ENCODE measurements at places on chromosomes 16 and 17. TPM values are rescaled to one million over a fixed set of nuclear protein-coding genes. Genes with fewer than 3 reads are reported as not detected.
A peak's percentile ranks its signal among the peaks of the same experiment; 100 is the strongest.

TMEM98 gene
- 219 TPM for total RNA-seq

SLC25A19 gene
- 12.6 TPM for total RNA-seq

CDH16 gene
- 2.4 TPM for total RNA-seq

PLEKHH3 gene
- 10.2 TPM for total RNA-seq

CEP295NL gene
- 2.8 TPM for total RNA-seq

ACTG1 gene
- 4,882 TPM for total RNA-seq

KSR1 gene
- 55.7 TPM for total RNA-seq

NUDT21 gene
- 35.7 TPM for total RNA-seq

WNK4 gene
- 27.5 TPM for total RNA-seq

CCL13 gene
- 10.5 TPM for total RNA-seq

KRT27 gene
- total RNA-seq = 1.1 TPM

TBC1D3C gene
- total RNA-seq = not detected

DNA sequence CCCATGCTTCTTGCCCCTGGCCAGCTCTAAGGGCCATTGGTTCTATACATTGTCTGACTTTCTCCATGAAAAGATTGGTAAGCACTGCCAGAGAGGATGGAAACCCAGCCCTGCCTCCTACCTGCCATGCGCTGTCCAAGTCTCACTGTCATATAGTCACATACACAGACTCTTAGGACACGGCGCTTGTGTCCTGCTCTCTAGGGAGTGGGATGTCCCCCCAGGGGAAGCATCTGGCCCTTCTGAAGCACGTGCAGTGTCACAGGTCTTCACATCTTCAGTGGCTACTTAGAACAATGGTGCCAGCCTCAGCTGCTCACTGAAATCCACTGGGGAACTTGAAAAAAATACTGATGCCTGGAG lies 38.7 kb downstream of the MYO18A start:
- peaks cover 33% of the 10 kb centered on the region for H3K4me1 ChIP-seq
- H3K27ac ChIP-seq = peak overlapping the region; percentile 89
- H3K27me3 ChIP-seq = no peaks in the 10 kb centered on the region
- no peak overlapping the region for H3K4me3 ChIP-seq
- no peaks in the 10 kb centered on the region for H3K36me3 ChIP-seq

DNA sequence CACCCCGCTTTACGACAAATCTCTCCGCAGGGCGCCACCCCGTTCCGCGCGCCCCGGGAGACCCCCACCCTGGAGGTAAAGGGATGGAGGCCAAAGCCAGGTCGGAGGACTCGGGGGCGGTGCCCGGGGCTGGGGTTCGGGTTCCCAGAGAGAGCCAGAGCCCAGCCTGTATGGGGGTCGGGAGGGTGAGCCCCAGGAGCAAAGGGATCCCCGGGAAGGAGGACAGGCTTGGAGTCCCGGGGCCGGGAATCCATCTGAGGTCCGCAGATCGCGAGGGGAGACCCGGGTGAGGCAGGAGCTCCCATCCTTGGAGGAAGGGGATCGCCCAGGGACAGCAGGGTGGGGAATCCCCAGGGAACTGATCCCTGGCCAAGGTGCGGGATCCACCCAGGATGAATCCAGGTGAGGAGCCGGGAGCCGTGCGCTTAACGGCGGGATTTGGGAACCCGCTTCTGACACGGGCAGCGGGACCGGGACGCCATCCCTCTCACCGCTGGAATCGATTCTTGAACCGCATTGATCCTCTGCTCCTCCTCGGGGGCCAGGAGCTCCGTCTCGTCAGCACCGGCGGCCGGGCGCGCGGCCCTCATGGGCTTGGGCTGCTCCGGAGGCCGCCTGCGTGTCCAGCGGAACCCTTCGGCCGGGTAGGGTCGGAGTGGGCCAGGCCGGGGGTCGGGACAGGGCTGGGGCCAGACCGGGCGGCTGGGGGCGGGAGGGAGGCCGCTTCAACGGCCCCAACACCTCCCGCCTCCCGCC lies at the start of gene MMD:
MMD (minus strand) TSS at position 657 of the 756 bp plus-strand sequence; CDS start at position 517, 140 bp downstream.
- H3K36me3 ChIP-seq = no peaks in the 10 kb centered on the region
- peak; percentile 67 for DNase-seq
- H3K27me3 ChIP-seq = no peaks in the 10 kb centered on the region
- peak within 1 kb of the TSS; percentile 91 for H3K4me3 ChIP-seq

DNA sequence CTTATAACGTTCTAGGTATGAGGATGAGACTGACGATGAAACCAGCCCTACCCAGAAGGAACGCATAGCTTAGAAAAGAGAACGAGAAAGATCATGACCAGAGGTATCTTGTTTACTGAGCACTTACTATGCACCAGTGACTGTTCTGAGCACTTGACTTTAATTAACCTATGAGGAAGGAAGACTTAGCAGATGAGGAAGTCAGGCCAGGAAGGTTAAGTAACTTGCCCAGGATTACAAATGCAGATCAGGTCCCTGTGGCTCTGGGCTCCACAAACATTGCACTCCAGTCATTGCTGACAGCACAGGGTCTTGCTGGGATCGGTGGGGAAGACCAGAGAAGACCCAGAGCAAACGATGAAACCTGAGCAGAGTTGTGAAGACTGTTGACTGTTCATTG lies 7.1 kb downstream of the KRT13 start:
- H3K27me3 ChIP-seq = no peaks in the 10 kb centered on the region
- no peak overlapping the region for H3K4me3 ChIP-seq
- no peak for DNase-seq
- H3K4me1 ChIP-seq = no peaks in the 10 kb centered on the region
- no peaks in the 10 kb centered on the region for H3K36me3 ChIP-seq

DNA sequence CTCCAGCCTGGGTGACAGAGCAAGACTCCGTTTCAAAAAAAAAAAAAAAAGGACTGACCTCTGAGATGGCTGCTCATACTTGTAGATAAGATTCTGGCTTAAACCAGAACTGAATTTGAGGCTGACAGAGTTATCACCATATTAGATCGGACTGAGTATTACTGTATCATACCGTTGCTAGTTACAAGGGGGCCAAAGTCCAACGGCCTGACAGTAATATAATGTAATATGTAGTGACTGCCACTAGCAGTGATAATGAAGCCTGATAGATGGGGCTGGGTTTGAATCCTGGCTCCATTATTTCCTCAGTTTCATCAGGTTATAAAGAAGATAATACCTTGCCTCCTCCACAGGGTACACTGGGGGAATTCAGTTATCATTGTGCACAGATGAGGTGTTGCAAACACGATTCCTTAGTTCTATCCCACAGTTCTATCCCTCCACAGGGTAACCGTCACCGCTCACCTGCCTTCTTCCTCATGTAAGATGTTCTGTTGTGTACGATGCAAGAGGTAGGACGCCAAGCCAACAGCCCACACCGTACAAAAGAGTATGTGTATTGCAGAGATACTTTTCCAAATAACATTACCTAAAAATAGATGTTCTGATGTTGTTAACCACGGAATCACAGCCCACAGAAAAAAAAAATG lies 5.2 kb downstream of the TMEM220 start:
- DNase-seq = peak; percentile 83
- H3K4me3 ChIP-seq = no peak overlapping the region
- H3K4me1 ChIP-seq = peaks cover 14% of the 10 kb centered on the region

GRCh38 chr17:64146418-64147109 lies 16.6 kb upstream of the ERN1 start:
- peaks cover 8% of the 10 kb centered on the region for H3K4me1 ChIP-seq
- peak overlapping the region; percentile 65 for H3K4me3 ChIP-seq
- no peaks in the 10 kb centered on the region for H3K36me3 ChIP-seq
- peak overlapping the region; percentile 92 for H3K27ac ChIP-seq
- DNase-seq = peak; percentile 60
- H3K27me3 ChIP-seq = no peaks in the 10 kb centered on the region

GRCh38 chr17:78387977-78388941 lies 9.8 kb downstream of the PGS1 start:
- no peaks in the 10 kb centered on the region for H3K27me3 ChIP-seq
- H3K36me3 ChIP-seq = no peaks in the 10 kb centered on the region
- H3K27ac ChIP-seq = peak overlapping the region; percentile 68
- DNase-seq = peak; percentile 37
- no peak overlapping the region for H3K4me3 ChIP-seq
- H3K4me1 ChIP-seq = peaks cover 20% of the 10 kb centered on the region

GRCh38 chr16:959232-960040 lies 11.3 kb downstream of the LMF1 start:
- H3K27me3 ChIP-seq = no peaks in the 10 kb centered on the region
- no peak for DNase-seq
- H3K4me3 ChIP-seq = no peak overlapping the region

GRCh38 chr16:47611042-47611441 lies 149.9 kb downstream of the PHKB start:
- H3K36me3 ChIP-seq = peaks cover 10% of the 10 kb centered on the region
- no peaks in the 10 kb centered on the region for H3K27me3 ChIP-seq
- H3K4me1 ChIP-seq = no peaks in the 10 kb centered on the region
- H3K27ac ChIP-seq = no peak overlapping the region
- DNase-seq = no peak

- no peaks in the 10 kb centered on the region for H3K36me3 ChIP-seq
- no peaks in the 10 kb centered on the region for H3K4me1 ChIP-seq
- DNase-seq = no peak
- no peaks in the 10 kb centered on the region for H3K27me3 ChIP-seq
Measured at GRCh38 chr16:52035436-52035835, 511.5 kb downstream of the TOX3 start.

GRCh38 chr17:5248821-5249479 lies 14.3 kb upstream of the SCIMP start:
- H3K4me1 ChIP-seq = no peaks in the 10 kb centered on the region
- DNase-seq = no peak
- H3K4me3 ChIP-seq = no peak overlapping the region
- H3K27ac ChIP-seq = no peak overlapping the region
- peaks cover 6% of the 10 kb centered on the region for H3K27me3 ChIP-seq

GRCh38 chr17:57984936-57985674 lies 2.9 kb downstream of the VEZF1 start:
- H3K27me3 ChIP-seq = no peaks in the 10 kb centered on the region
- peaks cover 70% of the 10 kb centered on the region for H3K4me1 ChIP-seq
- no peak overlapping the region for H3K4me3 ChIP-seq
- H3K36me3 ChIP-seq = no peaks in the 10 kb centered on the region

GRCh38 chr16:79047337-79047736 lies 553.2 kb downstream of the MAF start:
- H3K4me1 ChIP-seq = no peaks in the 10 kb centered on the region
- no peaks in the 10 kb centered on the region for H3K36me3 ChIP-seq
- H3K27ac ChIP-seq = no peak overlapping the region
- H3K4me3 ChIP-seq = no peak overlapping the region
- H3K27me3 ChIP-seq = no peaks in the 10 kb centered on the region

GRCh38 chr17:56244268-56244890 lies 91.1 kb downstream of the ANKFN1 start:
- H3K27me3 ChIP-seq = no peaks in the 10 kb centered on the region
- no peak overlapping the region for H3K4me3 ChIP-seq
- DNase-seq = no peak
- H3K4me1 ChIP-seq = no peaks in the 10 kb centered on the region
- no peaks in the 10 kb centered on the region for H3K36me3 ChIP-seq

- no peak overlapping the region for H3K4me3 ChIP-seq
- H3K27ac ChIP-seq = peak overlapping the region; percentile 68
- no peaks in the 10 kb centered on the region for H3K27me3 ChIP-seq
- H3K36me3 ChIP-seq = no peaks in the 10 kb centered on the region
- H3K4me1 ChIP-seq = peaks cover 14% of the 10 kb centered on the region
- DNase-seq = no peak
Measured at GRCh38 chr17:42329025-42329976, 41.0 kb downstream of the STAT5A start.

GRCh38 chr16:89922477-89922883 lies 662 bp upstream of the TUBB3 start:
- DNase-seq = peak; percentile 66
- H3K4me1 ChIP-seq = peaks cover 25% of the 10 kb centered on the region
- peak overlapping the region; percentile 54 for H3K4me3 ChIP-seq

DNA sequence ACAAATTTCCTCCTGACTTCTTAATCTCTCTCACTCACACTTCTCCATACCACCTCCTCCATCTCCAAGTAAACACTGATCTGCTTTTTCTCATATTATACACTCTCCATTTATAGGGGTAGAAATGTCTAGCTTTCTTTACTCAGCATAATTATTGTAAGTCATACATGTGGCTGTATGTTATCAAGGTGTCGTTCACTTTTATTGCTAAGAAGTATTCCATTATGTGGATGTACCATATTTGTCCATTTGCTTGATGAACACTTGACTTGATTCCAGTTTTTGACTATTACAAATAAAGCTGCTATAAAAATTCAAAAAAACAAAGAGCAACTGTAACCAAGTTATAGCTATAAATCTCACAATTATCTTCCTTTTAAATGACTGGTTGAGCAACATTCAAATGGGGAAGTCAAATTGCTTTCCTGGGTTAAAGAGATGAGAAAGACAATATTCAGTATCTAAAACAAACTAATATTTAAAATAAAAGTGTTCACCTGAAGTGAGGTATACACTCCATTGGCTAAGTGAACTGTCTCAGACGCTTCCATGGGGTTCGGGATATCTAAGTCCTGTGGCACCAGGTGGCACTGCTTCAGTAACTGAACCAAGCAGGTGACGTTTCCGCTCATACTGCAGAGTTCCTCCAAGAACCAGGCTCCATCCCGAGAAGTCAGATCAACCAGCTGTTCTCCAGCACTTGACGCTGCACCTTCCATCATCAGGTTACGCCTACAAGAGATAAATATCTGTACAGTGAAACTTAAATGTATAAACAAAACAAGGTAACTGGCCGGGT lies 32.6 kb upstream of the ARL6IP1 start:
- H3K36me3 ChIP-seq = peaks cover 87% of the 10 kb centered on the region
- peaks cover 3% of the 10 kb centered on the region for H3K4me1 ChIP-seq
- no peak overlapping the region for H3K27ac ChIP-seq
- DNase-seq = no peak

DNA sequence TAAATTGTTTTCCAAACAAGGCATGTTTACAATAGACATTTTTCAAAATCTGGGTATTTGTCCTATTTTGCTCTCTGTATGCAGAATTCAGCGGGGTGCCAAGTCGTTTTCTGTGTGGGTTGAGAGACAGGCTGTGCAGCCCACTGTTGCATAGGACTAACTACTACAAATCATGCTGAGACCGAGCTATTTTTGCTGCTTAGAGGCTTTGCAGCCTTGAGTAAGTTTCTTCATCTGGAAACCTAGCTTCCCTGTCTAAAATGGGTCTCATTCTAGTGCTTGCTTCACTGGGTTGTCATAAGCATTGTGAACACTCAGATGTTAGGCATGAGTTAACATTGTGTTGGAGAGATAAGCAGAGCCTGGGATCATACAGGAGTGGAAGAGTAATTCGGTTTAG lies 1.3 kb downstream of the PRPSAP2 start:
- DNase-seq = no peak
- H3K4me3 ChIP-seq = no peak overlapping the region
- H3K27me3 ChIP-seq = no peaks in the 10 kb centered on the region
- peak overlapping the region; percentile 92 for H3K27ac ChIP-seq

- peaks cover 21% of the 10 kb centered on the region for H3K4me1 ChIP-seq
- no peaks in the 10 kb centered on the region for H3K36me3 ChIP-seq
- peak overlapping the region; percentile 46 for H3K27ac ChIP-seq
- DNase-seq = peak; percentile 40
- H3K4me3 ChIP-seq = no peak overlapping the region
Measured at GRCh38 chr17:10745231-10745630, 15.4 kb upstream of the TMEM220 start.

All from transverse colon (tissue), 4 donors.